ENCODE measurements at places on chromosomes 11 and 22. TPM values are rescaled to one million over a fixed set of nuclear protein-coding genes. Genes with fewer than 3 reads are reported as not detected.
A peak's percentile ranks its signal among the peaks of the same experiment; 100 is the strongest.

- no peak for DNase-seq
- peaks cover 6% of the 10 kb centered on the region for H3K36me3 ChIP-seq
- no peaks in the 10 kb centered on the region for H3K27me3 ChIP-seq
- H3K4me1 ChIP-seq, result peaks cover 13% of the 10 kb centered on the region
- peak overlapping the region; percentile 95 for H3K27ac ChIP-seq
- peak overlapping the region; percentile 98 for H3K4me3 ChIP-seq
Measured at GRCh38 chr11:62664405-62665074, 470 bp downstream of the C11orf98 start.

- peaks cover 5% of the 10 kb centered on the region for H3K4me1 ChIP-seq
- H3K4me3 ChIP-seq, result no peak overlapping the region
- no peak overlapping the region for H3K27ac ChIP-seq
- DNase-seq, result peak; percentile 58
- H3K27me3 ChIP-seq, result peaks cover 21% of the 10 kb centered on the region
- H3K36me3 ChIP-seq, result no peaks in the 10 kb centered on the region
Measured at GRCh38 chr11:72218251-72218745, 1.7 kb downstream of the FOLR2 start.

The MMP12 gene
- total RNA-seq, result 0.27 TPM

GRCh38 chr11:77198440-77198849 is 70.4 kb downstream of the MYO7A start:
- H3K27ac ChIP-seq, result no peak overlapping the region
- peaks cover 6% of the 10 kb centered on the region for H3K4me1 ChIP-seq
- no peaks in the 10 kb centered on the region for H3K27me3 ChIP-seq
- no peak overlapping the region for H3K4me3 ChIP-seq
- no peaks in the 10 kb centered on the region for H3K36me3 ChIP-seq

DNA sequence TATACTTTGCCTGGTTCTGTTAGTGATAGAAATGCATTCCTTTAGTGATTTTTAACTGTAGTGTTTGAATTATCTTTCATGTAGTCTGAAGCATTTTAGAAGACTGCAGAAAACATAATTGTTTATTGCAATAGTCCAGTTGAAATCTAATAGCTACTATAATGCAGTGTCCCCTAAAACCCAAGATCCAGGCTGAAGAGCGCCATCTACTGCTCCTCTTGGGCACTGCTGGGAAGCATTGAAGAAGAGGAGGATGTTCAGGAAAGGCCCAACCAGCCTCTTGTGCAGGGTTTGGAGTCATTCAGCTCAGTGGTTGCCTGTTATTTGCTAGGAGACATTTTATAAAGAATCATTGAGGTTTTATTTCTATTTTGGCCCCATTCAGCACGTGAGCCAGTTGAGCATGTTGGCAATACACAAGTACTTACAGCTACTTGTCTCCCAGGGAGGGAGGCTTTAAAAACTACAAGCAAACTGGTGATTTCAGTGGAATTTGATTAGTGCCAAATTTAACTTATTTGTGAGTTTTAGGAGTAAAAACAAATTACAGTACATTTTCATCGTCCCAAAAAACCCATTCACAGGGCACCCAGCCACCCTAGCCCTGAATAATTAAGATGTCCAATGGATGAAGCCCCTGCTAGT is 74.9 kb upstream of the HORMAD2 start:
- H3K4me1 ChIP-seq, result peaks cover 15% of the 10 kb centered on the region
- no peak overlapping the region for H3K4me3 ChIP-seq
- no peak for DNase-seq
- H3K36me3 ChIP-seq, result peaks cover 17% of the 10 kb centered on the region
- H3K27ac ChIP-seq, result peak overlapping the region; percentile 3

DNA sequence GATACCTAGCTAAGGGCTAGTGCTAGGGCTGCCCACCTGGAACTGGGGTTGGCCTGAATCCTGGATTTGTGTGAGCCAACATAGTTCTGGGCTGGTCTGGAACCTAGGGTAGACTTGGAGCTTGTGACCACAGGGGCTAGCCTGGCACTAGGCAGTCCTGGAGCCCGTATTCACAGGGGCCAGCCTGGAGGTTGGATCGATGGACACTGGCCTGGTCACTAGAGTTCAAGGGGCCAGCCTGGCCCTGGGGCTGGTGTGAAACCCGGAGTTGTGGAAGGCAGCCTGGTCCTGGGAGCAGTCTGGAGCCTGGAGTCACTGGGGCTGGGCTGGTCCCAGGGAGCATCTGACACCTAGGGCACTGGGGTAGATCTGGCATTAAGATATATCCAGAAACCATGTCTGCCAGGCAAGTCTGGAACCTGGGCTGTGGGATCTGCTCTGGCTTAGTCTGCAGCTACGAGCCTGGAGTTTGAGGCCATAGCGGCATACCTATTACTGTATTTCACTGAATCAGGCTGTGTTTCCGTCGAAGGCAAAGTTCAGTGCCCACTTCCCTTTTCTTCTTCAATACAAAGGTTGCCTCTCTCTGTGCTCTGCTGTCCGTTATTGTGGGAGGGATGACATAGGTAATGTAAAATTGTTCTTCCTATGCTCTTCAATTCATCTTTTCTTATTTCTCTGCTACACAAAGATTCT is 9.1 kb upstream of the GLYATL1B start:
- DNase-seq, result no peak
- no peaks in the 10 kb centered on the region for H3K36me3 ChIP-seq
- H3K4me1 ChIP-seq, result no peaks in the 10 kb centered on the region
- H3K4me3 ChIP-seq, result no peak overlapping the region
- H3K27me3 ChIP-seq, result peaks cover 26% of the 10 kb centered on the region

The APOA5 gene
- total RNA-seq, result not detected

GRCh38 chr22:44199866-44200265 is 19.1 kb downstream of the PARVG start:
- H3K27ac ChIP-seq, result no peak overlapping the region
- peaks cover 10% of the 10 kb centered on the region for H3K4me1 ChIP-seq
- no peak for DNase-seq
- no peak overlapping the region for H3K4me3 ChIP-seq

- no peaks in the 10 kb centered on the region for H3K36me3 ChIP-seq
- H3K4me1 ChIP-seq, result peaks cover 9% of the 10 kb centered on the region
- no peak overlapping the region for H3K4me3 ChIP-seq
- H3K27me3 ChIP-seq, result peaks cover 3% of the 10 kb centered on the region
Measured at GRCh38 chr11:67647471-67647870, 3.1 kb downstream of the ACY3 start.

- no peak for DNase-seq
- H3K4me1 ChIP-seq, result peaks cover 6% of the 10 kb centered on the region
- H3K27me3 ChIP-seq, result peaks cover 23% of the 10 kb centered on the region
- H3K36me3 ChIP-seq, result no peaks in the 10 kb centered on the region
- no peak overlapping the region for H3K27ac ChIP-seq
Measured at GRCh38 chr11:134916421-134917213, 504.6 kb upstream of the B3GAT1 start.

- no peak for DNase-seq
- H3K27ac ChIP-seq, result no peak overlapping the region
- H3K4me1 ChIP-seq, result peaks cover 11% of the 10 kb centered on the region
- no peak overlapping the region for H3K4me3 ChIP-seq
- no peaks in the 10 kb centered on the region for H3K27me3 ChIP-seq
- H3K36me3 ChIP-seq, result no peaks in the 10 kb centered on the region
Measured at GRCh38 chr11:61707574-61707973, 27.4 kb downstream of the DAGLA start.

DNA sequence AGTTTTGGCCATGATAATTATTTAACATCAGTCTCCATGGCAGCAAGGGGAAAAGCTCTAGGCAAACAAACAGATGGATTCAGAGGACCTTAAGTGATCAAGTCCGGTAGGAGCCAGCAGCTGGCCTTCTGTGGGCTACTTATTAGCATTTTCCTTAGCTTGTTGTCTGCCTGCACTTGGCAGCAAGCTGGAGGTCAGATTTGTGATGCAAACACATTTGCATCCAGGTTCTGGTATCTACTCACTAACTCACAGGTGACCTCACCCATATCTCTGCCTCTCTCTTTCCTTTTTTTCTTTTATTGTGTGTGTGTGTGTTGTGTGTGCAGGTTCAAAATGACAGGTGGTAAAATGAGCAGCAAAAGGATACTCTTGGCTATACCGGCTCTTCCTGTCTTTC is 32.3 kb downstream of the ARHGAP42 start:
- H3K36me3 ChIP-seq, result peaks cover 3% of the 10 kb centered on the region
- H3K27me3 ChIP-seq, result no peaks in the 10 kb centered on the region
- H3K4me1 ChIP-seq, result peaks cover 19% of the 10 kb centered on the region
- peak overlapping the region; percentile 39 for H3K4me3 ChIP-seq
- H3K27ac ChIP-seq, result peak overlapping the region; percentile 85
- no peak for DNase-seq

DNA sequence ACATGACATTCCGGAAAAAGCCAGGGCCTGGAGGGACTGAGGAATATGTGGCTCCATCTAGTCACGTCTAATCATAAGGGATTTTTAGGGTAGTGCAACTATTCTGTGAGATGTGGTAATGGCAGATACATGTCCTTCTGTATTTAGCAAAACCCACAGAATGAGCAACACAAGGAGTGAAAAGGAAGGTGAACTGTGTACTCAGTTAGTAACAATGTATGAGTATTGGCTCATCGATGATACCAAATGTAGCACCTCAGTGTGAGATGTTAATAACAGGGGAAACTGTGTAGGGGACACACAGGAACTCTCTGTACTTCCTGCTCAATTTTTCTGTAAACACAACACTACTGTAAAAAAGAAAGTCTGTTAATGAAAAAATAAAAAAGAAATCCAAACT is 42.0 kb upstream of the CARS1 start:
- no peak for DNase-seq
- no peak overlapping the region for H3K27ac ChIP-seq
- H3K27me3 ChIP-seq, result no peaks in the 10 kb centered on the region
- peaks cover 12% of the 10 kb centered on the region for H3K36me3 ChIP-seq
- peaks cover 4% of the 10 kb centered on the region for H3K4me1 ChIP-seq

DNA sequence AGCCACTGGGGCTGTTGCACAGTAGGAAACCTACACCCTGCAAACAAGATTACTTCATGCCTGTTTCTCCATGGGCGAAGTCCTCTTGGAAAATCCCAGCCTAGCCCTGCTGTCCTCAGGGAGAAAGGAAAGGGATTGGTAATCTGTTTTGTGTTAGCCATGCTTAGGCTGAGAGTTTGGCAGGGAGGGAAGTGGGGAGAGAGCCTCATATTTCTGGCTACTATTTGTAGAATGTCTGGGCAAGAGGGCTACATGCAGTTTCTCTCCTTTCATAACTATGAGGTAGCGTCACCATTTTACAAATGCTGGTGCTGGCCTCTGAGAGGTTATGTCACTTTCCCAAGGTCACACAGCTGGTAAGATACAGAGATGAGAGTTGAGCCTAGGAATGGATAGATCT is 737 bp upstream of the MFRP start:
- no peaks in the 10 kb centered on the region for H3K4me1 ChIP-seq
- H3K4me3 ChIP-seq, result no peak overlapping the region
- H3K27ac ChIP-seq, result no peak overlapping the region
- no peak for DNase-seq

GRCh38 chr11:96275801-96276594 is 67.0 kb downstream of the MAML2 start:
- no peak for DNase-seq
- H3K27me3 ChIP-seq, result no peaks in the 10 kb centered on the region
- peaks cover 24% of the 10 kb centered on the region for H3K36me3 ChIP-seq
- H3K27ac ChIP-seq, result peak overlapping the region; percentile 86

DNA sequence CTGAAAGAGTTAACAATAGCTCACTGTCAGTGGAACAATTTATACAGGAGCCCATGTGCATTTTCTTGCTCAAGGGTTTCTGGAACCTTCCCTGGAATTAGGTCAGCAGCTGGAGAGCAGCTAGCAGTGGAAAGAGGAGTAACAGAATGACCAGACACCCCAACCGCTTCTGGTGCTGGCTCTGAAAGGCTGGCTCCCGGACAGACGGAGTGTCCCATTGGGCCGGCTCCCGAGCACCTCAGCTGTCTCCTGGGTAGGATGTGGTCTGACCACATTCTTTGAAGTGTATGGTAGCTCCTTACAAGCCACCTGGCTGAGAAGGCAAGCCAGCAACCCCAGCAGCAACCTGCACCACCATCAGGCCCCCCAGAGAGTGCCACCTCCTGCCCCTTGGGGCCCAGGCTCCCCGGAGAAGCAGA is 44.7 kb downstream of the ABTB2 start:
- H3K27me3 ChIP-seq, result no peaks in the 10 kb centered on the region
- peaks cover 51% of the 10 kb centered on the region for H3K4me1 ChIP-seq
- no peak overlapping the region for H3K27ac ChIP-seq
- DNase-seq, result no peak
- H3K4me3 ChIP-seq, result no peak overlapping the region

GRCh38 chr11:47932544-47932943 is 47.8 kb upstream of the PTPRJ start:
- peaks cover 6% of the 10 kb centered on the region for H3K4me1 ChIP-seq
- no peak overlapping the region for H3K27ac ChIP-seq
- H3K36me3 ChIP-seq, result no peaks in the 10 kb centered on the region
- DNase-seq, result no peak
- no peak overlapping the region for H3K4me3 ChIP-seq
